PC-3 (cell line): ENCODE measurements at places on chromosomes 7 and 10.

GRCh38 chr10:78420946-78421735, 387.5 kb downstream of the RPS24 start:
- H3K4me3 ChIP-seq: no peak overlapping the region
- peaks cover 1% of the 10 kb centered on the region; the same call in 1 of the 2 replicates for H3K27me3 ChIP-seq
- no peak overlapping the region for H3K27ac ChIP-seq

- no peaks in the 10 kb centered on the region for H3K27me3 ChIP-seq
- no peaks in the 10 kb centered on the region for H3K36me3 ChIP-seq
- peak; percentile 87 for DNase-seq
Measured at GRCh38 chr7:50869108-50869725, 86.5 kb upstream of the GRB10 start.

- H3K36me3 ChIP-seq: peaks cover 33% of the 10 kb centered on the region
- H3K27ac ChIP-seq: no peak overlapping the region
- no peak for DNase-seq
- peaks cover 21% of the 10 kb centered on the region; the same call in 1 of the 2 replicates for H3K4me1 ChIP-seq
Measured at GRCh38 chr7:20211376-20211775, 5.8 kb downstream of the MACC1 start.

DNA sequence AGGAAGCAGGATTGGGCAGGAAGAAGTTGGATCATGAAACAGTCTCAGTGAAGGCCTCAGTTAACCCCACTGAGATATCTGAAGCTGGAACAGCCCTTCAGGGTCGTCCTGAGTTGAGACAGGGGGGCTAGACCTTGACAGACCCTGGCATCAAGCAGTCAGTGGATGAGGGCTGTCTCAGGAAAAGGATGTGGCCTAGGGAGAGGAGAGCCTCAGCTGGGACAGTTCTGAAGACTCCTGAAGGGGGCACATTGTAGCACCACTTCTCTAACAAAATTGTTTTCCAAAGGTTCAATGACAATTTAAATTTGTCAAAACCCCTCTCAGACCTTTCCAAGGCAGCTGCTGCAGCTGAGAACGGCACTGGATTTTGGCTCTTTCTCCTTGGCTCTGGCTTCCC, 15.8 kb upstream of the SLK start:
- H3K4me3 ChIP-seq: no peak overlapping the region
- peaks cover 9% of the 10 kb centered on the region for H3K4me1 ChIP-seq

DNA sequence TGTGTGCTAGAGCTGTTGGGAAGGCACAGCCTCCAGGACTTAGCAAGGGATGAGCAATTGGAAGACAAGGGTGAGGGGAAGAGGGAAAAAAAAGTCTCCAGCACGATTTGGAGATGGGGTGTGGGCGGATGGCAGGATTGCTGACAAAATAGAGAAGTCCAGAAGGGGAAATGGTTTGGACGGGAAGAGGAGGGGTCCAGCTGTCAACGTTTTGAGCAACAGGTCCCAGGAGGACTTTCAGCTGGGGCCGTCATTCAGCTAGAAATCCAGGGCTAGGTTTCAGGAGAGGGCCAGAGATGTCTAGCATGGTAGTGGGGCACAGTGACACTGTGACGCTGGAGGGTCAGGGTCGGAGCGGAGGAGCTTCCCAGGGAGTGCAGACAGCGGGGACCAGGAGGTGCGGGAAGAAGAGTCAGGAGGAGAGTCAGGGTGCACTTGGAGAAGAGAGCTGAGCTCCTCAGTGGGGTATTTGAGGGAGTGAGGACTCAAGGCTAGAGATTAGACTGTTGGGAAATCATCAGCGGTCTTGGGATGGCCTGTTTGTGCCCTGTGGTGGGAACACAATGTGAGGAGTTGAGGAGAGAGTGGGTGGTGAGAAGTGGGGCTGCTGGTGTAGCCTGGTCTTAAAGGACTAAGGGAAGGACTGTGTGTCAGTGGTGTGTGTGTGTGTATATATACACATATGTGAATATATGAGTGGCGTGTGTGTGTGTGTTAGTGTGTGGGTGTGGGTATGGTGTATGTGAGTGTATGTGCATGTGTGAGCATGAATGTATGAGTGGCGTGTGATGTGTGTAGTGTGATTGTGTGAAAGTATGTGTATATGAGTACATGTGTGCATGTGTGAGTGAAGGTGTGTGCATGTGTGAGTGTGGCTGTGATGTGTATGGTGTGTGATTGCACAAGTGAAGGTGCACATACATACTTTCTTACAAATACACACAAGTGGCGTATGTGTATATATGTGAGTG, 3.8 kb downstream of the ZYX start:
- H3K27me3 ChIP-seq: no peaks in the 10 kb centered on the region
- peak overlapping the region; percentile 96 for H3K4me3 ChIP-seq
- no peak for DNase-seq
- peaks cover 33% of the 10 kb centered on the region for H3K4me1 ChIP-seq
- H3K36me3 ChIP-seq: peaks cover 23% of the 10 kb centered on the region
- H3K27ac ChIP-seq: no peak overlapping the region

DNA sequence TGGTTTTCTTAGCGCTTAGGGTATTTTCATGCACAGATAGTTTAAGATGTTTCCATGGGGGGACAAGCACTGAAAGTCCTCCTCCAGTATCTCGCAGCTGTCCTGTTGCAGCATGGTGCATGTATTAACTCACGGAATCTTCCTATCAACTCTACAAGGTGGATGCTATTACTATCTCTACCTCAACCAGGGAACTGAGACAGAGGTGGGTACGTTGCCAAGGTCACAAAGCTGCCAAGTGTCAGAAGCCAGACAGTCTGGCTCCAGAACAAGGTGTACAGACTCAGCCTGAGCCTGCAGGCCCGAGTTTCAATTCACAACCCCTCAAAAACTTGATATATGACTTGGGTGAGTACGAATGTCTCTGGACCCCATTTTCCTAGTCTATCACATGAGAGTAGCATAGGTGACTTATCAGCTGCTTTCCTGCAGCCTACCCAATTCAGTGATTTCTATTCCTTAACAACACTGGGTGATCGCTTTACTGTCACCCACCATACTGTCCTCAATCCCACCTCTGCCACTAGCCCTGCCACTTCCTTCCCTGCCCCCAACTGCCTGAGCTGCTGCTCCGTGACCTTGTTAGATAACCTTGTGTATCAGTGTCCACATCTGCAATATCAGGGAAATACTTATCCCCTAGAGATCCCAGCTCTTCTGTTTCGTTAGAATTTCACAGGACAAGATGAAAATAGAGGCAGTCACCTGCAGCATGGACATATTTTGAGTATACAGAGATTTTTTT, 92.1 kb downstream of the ABCC2 start:
- no peaks in the 10 kb centered on the region for H3K27me3 ChIP-seq
- no peak overlapping the region for H3K27ac ChIP-seq
- no peak overlapping the region for H3K4me3 ChIP-seq
- no peaks in the 10 kb centered on the region for H3K4me1 ChIP-seq
- no peaks in the 10 kb centered on the region for H3K36me3 ChIP-seq
- no peak for DNase-seq

DNA sequence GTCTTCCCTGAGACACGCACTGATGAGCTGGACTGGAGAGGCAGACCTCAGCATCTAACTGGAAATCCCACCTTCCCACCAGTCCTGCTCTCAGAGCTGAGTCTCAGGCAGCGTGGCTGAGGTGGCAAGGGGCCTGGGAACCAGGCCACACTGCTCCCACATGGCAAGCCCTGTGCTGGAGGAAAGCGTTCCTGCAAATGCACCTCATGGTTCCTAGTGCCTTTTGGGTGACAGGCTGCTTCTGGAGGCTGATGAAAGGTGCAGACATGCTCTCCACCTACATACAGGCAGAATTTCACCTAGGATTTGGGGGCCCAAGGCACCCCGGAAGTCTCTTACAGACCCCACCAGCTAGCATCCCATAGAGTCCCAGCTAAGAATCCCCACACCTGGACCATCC, 432.9 kb upstream of the FOXK1 start:
- DNase-seq: no peak
- H3K4me3 ChIP-seq: no peak overlapping the region
- H3K36me3 ChIP-seq: no peaks in the 10 kb centered on the region
- no peaks in the 10 kb centered on the region for H3K27me3 ChIP-seq
- H3K4me1 ChIP-seq: peaks cover 12% of the 10 kb centered on the region
